ENCODE measurements at places on chromosomes 4 and X.

DNA sequence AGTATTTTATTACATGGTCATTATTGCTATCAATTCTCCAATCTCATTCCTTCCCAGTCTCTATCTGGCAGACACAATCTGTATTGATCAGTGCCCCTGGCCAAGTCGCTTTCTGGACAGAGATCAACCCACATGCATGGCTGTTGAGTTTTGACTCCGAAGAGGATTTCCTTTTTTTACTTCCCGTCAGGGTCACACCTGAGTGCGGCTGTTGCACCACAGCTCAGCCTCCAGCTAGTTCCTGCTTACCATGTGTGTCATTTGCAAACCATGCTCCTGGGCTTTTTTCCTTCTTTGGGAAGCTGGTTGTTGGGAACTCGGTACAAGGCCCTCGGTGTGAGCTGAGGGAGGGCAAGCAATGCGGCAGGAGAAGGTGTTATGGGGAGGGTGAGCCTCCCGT is 11.7 kb downstream of the MAGED2 start:
- no peak for DNase-seq

GRCh38 chrX:72430405-72430968 is 124.8 kb upstream of the CITED1 start:
- no peak for DNase-seq

GRCh38 chrX:115260330-115260729 is 26.4 kb upstream of the LRCH2 start:
- DNase-seq: no peak

DNA sequence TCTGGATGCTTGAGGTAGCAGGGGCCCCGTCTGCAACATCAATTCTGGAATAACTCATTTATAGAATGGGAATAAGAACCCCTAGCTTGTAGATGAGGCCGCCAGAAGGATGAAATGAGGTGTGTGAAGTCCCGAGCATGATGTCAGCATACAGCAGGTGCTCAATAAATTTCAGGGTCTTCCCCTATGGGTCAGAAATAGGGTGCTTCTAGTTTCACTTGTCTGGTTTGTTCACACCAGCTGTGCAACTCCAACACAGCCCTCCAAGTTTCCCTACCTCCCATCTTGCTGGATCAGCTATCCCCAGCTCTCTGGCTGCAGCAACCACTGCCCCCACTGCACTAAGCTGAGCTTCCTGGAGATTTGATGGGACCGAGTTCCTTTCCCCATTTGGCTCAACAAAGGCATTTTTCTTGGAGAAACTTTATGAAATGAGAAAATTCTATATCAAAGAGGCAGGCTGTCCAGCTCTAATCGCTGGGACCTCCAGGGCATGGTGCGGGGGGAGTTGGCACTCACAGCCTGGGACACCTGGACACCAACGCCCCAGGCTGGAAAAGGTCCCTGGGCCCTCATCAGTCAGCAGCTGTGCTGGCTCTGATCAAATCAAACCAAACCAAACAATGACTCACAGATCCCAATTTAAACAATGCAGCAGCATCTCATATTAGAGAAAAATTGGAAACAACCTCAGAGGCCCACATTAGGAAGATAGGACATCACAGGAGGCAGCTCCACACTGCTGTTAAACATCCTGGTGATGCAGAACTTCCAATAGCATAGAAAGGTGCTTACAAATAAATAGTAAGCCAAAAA is 13.3 kb downstream of the SLC2A9 start:
- DNase-seq: no peak

GRCh38 chrX:134935276-134935675 is 55.5 kb upstream of the SMIM10 start:
- DNase-seq: no peak

DNA sequence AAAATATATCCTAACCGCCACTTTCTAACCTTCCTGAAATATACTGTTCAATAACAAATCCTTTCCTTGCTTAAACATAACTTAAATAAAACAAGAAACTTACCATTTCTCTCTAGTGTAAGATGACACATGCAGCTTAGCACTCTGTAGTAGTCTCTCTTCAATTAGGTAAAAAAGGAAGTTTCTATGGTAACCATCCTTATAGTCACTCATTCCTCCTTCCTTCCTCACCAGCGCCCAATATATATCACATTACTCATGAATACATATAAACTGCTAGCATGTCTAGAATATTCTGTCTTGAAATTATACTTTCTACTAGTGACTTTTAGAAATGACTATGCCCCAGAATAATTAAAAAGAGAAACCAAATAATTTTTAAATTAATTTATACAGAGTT is 112.2 kb downstream of the SNCA start:
- DNase-seq: no peak

DNA sequence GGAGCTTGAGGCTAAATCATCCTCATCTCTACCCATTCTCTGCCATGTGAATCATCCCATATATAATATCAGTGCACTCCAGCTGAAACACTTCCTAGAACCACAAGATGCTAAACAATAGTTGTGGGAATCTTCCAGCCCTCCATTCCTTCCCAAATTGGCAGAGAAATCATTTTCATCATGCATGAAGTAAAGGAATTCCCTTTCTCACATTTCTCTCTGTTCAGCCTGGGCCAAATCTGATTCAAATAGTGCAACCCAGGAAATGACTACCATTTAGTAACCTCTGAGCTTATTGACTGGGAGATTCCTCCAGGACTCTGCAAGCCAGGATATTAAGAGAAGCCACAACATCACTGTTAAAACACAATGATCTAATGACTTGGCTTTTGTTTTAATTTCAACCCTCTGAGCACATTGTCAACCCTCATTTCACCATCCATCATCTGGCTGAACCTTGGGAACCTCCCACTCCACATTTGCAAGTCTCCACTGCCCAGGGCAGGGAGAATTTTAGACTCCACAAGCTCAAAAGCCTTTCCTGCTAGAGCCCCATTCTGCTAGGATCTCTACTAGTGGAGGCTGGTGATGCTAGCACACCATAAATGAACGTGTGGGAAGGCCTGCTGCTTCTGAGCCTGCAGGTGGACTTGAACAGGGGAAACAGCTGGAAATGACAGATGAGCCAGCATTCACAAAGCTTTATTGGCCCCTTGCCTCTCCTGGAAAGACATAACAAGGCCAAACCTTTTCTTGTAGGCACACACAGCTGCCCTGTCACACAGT is 133.9 kb downstream of the TET2 start:
- no peak for DNase-seq

DNA sequence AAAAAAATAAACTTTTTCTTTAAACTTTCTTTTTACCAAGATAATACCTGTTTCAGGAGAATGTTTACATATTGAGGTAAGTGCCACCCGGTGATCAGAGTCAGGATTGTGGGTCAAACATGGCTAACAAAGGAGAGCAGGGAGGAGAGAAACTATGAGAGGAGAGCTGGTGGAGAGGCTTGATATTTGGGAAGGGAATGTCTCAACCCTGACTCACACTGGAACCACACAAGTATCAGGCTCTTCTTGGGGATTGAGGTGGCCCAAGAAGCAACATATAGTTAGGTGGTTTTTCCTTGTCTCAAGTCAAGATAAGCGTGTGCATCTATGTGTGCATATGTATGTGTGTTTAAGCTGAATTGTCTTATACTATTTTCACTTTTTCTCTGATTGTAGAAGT is 6.7 kb downstream of the TCEAL1 start:
- no peak for DNase-seq

DNA sequence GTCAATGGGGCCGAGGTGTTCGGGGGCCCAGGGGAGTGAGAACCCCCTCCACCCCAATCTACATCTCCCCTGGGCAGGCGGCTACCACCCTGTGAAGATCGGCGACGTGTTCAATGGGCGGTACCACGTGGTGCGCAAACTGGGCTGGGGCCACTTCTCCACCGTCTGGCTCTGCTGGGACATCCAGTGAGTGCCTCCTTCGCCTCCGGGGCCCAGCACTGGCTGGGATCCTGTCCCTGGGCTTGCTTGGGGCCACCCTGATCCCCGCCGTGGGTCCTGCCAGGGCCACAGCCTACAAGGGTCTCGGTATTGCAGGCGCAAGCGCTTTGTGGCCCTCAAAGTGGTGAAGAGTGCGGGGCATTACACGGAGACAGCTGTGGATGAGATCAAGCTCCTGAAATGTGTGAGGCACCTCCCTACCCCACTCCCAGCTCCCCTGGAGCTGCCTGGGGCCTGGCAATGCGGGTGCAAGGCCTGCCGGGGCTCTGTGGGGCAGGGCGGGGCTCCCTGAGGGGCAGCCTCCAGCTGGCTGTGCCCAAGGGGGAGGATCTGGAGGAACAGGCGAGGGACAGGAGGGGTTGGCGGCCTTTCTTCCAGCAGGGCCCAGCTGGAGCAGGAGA is 697 bp downstream of the SRPK3 start:
- no peak for DNase-seq

DNA sequence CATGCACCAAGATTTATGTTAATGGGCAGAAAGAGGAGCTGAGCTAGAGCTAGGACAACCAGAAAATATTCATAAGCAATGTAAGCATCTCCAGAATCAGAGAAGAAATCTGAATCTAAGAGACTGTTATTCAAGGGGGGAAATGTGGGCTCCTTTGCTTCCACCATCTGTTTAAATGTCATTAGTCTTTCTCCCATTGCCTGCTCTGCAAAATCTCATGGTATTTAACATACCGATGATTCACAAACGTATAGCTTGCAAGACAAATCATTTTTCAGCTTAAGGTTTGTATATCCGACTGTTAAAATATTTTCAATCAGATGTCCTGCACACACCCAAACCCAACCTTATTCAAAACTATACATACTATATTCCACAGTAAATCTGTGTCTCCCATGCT is 133.4 kb upstream of the TACR3 start:
- DNase-seq: no peak

DNA sequence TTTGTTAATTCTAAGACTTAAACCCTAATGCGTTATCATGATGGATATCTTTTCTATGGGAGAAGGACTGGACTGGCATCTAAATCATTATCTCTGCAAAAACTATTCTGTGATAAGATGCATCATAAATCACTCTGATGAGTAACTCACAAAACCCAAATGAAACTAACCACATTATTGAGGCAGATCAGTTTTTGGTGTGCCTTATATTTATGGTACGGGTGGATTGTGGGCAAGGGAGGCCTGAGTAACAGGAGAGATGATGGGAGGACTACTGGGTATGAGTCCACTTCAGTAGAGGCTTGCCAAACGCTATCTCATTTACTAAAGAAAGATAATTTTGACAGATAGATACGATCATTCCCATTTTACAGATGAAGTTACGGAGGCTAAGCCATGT is 66.4 kb upstream of the GUCY1A1 start:
- DNase-seq: no peak

DNA sequence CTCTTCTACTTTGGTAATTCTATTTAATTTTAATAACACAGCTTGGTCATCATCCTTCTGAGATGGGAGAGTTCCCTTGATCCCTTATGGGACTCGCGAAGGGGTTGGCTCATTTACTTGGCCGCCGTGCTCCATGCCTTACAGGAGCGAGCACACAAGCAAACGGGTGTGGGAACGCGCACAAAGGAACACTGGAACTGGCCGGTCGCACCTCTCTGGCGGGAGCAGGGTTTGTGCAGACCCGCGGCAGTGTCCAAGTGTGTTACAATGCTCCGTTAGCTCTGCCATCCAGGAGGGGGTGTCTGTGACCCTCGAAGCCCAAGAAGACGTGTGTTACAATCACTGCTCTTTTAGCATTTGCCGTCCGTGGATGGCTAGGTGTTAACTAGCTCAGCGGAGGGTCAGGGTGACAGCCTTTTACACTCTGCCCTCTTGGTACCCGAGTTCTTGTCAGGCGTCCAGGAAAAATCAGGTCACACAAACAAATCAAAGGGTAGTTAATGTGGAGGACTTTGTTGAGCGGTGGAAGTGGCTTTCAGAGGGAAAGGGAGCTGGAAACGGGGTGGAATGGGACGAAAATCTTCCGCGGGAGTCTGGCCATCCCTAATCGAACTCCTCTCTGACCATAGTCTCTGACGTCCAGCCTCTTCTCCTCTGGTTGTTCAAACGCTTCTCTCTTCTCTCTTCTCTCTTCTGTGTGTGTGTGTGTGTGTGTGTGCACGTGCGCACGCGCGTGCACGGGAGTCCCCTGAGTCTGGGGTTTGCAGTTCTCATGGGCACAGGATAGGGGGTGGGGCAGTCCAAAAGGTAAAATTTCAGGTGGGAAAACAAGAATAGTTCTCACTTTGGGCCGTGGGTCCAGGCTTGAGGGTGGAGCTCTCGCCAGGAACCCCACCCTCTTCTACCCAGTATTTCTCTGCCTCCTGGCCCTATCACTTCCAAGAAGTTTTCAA is 76.3 kb downstream of the SLC10A7 start:
- no peak for DNase-seq

GRCh38 chr4:55008166-55009056 is 117.0 kb downstream of the KDR start:
- DNase-seq: no peak

- no peak for DNase-seq
Observed at GRCh38 chrX:6909396-6909795, 238.1 kb upstream of the STS start.

GRCh38 chr4:171602638-171603355 is 210.4 kb upstream of the GALNTL6 start:
- no peak for DNase-seq

- DNase-seq: no peak
Observed at GRCh38 chr4:153257991-153258390, 53.7 kb downstream of the TRIM2 start.

DNA sequence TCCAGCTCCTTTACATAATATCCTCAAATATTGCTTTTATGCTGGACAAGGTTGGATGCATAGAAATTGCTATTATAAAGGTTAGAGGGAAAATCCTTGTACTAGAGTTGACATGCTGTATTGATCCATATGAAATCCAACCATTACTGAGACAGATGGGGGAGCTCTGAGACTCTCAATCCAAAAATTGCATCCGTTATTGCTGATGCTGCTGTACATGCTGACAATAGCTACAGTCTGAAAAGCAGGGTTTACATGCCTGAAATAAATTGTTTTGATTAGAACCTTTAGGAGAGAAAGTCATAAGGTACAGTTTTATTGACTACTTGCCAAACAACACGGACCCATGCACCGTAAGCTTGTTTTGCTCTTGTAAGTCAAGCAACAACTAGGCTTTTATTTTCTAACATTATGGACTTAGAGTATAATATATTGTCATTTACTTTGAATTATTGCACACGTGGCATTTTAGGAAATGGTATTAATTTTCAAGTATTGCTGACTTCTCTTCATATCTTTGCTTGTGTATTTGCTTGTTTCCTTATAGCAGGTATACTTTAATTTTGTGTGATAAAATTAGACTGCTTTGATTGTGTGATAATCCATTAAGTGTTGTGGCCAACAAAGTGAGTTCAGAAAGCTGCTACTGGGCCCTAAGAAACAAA is 1365.2 kb downstream of the STIM2 start:
- DNase-seq: no peak

DNA sequence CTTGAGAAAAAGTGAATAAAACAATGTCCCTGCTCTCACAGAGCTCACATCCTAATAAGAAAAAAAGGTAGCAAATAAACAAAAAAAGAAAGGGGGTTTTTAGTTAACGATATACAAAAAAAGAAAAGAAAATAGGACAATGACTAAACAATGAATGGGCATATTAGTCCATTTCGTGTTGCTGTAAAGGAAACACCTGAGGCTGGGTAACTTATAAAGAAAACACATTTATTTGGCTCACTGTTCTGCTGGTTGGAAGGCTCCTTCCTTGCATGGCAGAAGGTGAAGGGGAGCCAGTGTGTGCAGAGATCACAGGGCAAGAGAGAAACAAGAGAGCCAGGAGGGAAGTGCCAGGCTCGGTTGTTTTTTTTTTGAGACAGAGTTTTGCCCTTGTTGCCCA is 4.7 kb upstream of the KLF3 start:
- DNase-seq: no peak

All from activated CD8-positive, alpha-beta memory T cell treated with anti-CD3 and anti-CD28 coated beads for 1 hour (primary cell).